NCI-H187 (cell line): ENCODE measurements at places on chromosomes 2 and 18.

GRCh38 chr2:223855426-223855825 lies 18.0 kb upstream of the AP1S3 start:
- no peak for DNase-seq

- no peak for DNase-seq
Measured at GRCh38 chr2:199468561-199469513, 11.1 kb upstream of the SATB2 start.

- DNase-seq = no peak
Measured at GRCh38 chr2:111178296-111178695, 57.6 kb downstream of the BCL2L11 start.

DNA sequence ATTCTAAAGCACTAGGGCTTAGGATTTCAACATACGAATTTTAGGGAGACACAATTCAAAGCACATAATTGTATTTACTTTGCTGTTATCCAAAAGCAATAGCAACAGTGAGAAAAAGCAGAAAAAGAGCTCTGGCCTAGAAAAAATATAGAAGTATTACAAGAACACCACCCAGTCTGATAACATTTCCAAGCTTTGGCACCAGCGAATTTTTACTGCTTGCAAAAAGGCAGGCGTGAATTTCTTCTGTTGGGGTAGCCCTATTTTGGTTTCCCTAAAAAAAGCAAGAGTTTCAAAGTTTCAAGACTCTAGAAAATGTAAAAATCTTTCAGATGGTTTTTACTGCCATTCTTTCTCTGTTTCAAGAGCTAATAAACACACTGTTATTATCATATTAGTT lies 292.7 kb downstream of the DPP10 start:
- DNase-seq = no peak

DNA sequence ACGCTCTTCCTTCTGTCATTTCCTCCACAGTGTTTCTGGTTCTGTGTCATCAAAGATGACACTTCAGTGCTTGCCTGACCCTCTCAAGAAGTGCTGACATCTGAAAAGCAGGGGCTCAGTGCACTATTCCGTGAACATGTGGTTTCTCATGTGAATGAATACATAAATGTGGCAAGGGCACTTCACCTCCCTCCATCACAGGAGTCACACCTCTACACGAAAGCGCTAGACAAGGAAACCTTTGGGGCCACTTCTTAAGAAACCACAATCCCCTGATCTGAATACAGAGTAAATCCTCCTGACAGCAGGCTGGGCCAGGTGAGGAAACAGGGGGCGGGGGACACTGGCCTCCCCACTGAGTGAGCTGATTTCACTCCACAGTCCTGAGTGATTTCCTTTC lies 145.8 kb upstream of the ACAA2 start:
- DNase-seq = no peak

DNA sequence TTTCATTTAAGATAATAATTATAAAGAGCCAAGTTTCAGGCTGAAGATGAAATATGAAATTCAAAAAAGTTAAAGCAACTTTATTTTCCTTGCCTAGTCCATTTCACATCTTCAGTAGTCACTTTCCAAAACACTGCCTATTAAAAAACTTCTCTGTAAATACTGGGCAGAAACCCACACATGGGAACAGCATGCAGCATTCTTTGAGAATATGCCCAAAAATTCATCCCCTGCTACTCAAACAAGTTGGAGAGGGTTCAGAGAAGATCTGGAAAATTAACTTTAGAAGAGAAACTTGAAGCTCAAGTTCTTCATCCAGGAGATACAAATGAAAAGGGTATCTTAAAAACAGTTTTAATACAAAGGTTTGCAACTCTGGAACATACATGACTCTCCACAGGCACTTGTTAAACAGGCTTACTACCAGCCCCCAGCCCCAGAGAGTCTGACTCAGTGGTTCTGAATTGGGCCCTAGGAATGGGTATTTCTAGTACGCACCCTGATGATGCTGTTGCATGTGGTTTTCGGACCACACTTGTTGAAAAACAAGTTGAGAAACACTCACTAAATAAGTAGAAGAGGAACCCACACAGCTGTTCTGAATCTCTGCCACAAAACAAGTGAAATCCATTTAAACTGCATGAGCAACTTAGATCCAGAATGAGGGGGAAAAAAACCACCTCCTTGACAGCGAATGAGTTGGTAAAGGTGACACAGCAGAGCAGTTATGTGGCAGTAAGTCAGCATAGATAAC lies 329.1 kb downstream of the SATB2 start:
- no peak for DNase-seq

DNA sequence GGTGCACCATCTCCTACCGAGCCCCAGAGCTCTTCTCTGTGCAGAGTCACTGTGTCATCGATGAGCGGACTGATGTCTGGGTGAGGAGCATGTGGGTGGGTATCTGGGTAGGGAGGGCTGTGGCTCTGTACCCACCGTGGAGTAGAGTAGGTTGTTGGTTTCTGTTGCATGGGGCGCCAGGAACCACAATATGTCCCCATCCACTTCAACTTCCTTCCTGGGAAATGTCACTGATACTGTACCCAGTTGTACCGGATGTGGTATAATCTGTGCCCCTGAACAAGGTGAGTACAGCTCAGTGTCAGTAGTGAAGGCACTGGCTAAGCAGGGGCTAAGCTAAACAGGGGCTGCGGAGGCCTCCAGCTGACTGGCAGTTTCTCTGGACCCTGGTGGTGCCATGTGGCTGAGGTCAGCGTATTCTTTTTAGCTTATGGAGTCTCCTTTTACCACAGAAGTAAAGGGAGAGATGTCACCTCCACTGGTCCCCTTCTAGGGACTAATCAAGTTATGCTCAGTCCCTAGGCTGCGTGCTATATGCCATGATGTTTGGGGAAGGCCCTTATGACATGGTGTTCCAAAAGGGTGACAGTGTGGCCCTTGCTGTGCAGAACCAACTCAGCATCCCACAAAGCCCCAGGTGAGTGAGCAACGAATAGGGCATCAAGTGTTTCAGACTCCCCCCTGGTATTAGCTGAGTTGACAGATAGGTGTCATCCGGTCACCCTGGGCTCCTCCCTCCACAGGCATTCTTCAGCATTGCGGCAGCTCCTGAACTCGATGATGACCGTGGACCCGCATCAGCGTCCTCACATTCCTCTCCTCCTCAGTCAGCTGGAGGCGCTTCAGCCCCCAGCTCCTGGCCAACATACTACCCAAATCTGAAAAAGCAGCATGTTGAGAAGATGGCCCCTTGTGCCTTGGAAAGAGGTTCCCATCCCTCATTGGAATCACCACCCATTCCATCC lies 2.7 kb downstream of the STK16 start:
- no peak for DNase-seq

GRCh38 chr2:227870710-227871374 lies 589 bp upstream of the DAW1 start:
- DNase-seq = no peak

DNA sequence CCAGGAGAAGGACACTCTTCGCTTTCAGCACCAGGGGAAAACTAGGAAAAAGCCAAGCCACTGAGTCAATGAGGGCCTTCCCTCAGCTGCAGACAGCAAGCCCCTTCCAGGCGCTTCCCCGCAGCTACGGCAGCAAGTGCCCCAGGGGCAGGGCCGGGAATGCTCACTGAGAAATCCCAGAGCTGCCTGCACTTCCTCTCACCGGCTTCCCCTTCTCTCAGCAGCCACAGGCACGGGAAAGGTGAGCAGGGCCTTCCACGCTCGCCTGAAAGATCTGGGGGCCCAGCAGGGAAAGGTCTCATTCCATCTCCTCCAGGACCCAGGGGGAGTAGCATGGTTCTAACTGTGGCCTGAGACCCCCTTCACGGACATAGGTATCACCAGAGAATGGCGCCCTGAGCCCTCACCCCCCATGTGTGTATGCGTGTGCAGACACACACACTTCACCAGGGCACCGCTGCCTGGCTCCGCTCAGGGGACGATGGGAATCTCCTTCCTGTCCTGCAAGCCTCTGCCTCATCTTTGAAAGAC lies 29.6 kb upstream of the FOSL2 start:
- no peak for DNase-seq

- DNase-seq = no peak
Measured at GRCh38 chr18:9361191-9361590, 26.6 kb downstream of the TWSG1 start.

DNA sequence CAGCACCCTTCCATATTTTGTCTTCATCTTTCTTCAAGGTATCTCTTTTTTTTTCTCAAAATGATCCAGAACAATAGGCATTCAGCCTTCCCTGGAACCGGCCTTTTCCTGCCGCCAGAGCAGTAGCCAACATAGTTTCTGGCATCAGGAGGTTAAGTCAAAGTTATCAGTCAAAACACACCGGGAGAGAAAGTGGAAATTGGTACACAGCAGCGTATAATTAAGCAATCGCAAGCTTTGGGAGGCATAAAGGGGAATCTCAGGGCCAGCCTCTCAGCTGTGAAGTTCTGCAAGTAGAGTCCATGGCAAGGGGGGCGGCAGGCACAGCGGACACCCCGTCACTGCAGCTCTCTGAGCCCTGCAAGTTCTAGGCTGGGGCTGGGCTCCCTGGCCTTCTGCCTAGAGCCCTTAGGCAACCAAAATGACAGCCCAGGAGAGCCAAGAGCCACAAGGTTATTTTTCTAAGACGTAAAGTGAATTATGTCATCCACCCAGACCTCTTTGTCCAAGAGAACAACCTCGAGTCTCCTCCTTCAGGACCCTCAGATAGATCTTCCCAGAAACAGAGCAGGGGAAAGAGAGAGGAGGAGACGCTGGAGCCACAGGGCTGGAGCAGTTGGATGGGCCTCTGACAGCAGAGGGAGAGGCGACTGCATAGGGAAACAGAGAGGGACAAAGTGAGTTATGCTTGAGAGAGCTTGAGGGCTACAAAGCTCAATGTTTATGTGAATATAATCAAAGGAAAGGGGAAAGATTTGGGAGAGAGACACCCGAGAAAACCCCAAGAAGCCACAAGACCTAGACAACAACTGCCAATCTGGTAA lies 114.7 kb downstream of the BCL2L11 start:
- DNase-seq = no peak

DNA sequence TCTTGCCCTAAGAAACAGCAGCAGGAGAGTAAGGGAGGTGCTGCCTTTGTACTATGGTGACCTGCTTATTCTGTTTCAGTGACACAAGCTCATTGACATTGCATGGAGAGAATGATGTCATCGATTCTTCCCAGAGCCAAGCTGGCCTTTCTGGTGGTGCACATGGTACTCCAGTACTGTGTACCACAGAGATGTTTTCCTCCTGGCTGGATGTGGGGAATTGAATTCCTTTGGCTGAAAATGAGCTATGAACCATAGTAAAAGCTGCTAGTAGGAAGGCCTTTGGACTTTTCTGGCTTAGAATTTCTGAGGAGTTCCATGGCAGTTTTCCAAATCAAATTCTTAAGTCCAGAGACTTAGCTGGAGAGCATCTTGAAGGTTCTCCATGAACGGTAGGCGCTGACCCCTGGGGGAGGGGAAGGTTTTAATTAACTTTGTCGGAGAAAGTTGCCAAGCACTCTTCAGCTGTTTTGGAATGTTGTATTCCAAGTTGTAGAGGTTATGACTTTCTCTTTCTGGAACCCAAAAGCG lies 17.1 kb upstream of the B3GNT2 start:
- DNase-seq = no peak

- DNase-seq = no peak
Measured at GRCh38 chr2:41717839-41718238, 330.0 kb upstream of the PKDCC start.

DNA sequence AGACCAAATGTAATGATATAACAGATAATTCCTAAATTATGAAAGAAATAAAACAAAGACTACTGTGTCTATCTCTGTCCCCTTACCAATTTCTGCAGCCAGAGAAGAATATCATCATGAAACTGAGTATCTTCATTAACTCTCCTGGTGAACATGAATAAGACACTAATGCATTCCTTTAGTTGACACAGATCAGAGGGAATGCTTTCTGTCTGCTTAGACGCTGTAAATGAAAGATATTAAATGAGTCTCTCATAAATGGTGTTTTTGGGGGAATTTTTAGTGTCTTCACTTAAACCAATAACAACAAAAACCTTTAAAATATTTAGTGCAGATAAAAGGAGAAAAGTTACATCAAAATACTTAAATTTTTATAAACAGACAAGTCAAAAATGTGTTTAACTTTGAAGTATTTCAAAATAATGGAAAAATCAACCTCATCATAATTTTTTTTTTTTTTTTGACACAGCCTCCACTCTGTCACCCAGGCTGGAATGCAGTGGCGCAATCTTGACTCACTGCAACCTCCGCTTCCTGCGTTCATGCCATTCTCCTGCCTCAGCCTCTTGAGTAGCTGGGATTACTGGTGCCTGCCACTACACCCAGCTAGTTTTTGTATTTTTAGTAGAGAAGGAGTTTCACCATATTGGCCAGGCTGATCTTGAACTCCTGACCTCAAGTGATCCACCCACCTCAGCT lies 16.0 kb downstream of the EPG5 start:
- no peak for DNase-seq

DNA sequence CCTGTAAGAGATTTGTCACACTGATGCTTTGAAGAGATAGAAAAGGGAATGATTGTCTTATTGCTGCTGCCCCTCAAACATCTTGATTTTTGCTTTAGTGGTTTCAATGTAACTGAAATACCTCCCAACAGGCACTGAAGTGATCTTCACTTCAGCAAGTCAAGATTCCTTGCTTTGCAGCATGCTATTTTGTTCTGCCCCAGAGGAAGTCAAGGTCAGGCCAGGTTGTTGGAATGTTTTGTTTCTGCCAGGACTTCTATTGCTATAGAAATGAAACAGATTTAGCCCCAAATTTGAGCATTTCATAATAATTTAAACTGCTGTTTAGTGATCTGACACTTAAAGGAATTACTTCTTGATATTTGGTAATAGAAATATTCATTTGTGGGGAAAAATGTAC lies 277.6 kb downstream of the ZNF804A start:
- no peak for DNase-seq

DNA sequence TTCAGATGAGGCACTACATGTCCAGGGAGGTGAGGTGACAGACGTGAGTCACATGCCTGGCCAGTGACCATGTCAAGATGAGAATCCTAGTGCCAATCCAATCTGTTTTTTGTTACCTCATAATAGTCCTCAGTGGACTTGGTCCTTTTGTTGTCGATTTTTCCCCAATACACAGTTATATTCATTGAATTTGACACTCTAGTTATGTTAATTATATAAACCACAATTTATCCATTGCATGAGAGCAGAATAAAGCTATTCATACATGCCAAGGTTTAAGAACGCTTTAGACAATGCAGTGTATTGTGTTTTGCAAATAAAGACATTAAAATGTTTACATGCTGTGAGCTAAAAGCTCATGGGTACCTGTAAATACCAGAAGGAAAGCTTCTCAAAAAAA lies 21.6 kb upstream of the TMEFF2 start:
- DNase-seq = no peak

GRCh38 chr18:12154361-12154760 lies 60.7 kb downstream of the ANKRD62 start:
- DNase-seq = no peak
